CD4-positive, CD25-positive, alpha-beta regulatory T cell (primary cell): ENCODE measurements at places on chromosomes 5 and 9.

DNA sequence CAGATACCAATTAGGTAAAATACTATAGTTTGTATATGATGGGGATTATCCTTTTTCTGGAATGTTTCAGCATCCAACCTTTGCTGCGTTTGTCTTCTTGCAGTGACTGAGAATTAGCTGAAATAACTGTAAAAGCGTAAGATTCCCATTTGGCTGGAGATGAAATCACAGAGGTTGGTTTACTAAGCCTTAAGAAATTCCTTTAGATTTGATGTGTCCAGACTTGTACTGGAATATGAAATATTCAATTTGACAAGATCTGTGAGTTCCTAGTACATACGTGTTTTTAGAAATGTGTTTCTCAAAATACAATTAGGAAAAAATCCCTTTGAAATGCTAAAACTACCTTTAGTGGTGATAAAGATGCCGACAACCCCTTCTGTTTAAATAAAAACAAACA, 286.0 kb upstream of the DMRT1 start:
- no peak for DNase-seq

DNA sequence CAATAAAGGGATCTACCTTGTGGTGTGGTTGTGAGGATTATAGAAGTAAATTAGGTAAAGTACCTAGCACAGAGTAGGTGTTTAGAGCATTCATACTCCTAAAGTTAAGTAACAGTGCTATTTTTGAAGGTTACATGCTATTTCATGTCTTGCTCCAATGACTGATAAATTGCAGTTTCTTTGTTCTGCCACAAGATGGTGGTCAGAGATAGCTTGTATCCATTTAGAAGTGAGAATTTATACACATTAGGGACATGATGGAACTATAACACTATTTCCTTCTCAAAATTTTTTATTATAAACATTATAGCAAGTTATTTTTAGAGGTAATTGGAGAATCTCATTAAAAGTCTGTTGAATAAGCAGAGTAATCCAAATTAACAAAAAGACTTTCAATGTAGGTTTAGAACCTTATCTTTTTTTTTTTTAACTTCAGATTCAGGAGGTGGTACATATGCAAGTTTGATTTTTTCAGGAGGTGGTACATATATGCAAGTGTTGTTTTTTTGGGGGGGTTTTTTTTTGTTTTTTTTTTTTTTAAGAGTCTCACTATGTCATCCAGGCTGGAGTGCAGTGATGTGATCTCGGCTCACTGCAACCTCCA, 17.1 kb downstream of the MTREX start:
- DNase-seq: no peak

DNA sequence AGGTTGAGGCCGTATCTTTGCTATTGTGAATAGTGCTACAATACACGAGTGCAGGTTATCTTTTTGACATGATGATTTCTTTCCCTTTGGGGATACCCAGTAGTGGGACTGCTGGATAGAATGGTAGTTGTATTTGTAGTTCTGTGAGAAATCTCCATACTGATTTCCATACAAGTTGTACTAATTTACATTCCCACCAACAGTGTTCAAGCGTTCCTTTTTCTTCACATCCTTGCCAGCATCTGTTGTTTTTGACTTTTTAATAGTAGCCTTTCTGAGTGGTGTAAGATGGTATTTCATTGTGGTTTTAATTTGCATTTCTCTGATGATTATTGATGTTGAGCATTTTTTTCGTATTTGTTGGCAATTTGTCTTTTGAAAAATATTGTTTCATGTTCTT, 41.4 kb downstream of the CNOT6 start:
- DNase-seq: no peak

DNA sequence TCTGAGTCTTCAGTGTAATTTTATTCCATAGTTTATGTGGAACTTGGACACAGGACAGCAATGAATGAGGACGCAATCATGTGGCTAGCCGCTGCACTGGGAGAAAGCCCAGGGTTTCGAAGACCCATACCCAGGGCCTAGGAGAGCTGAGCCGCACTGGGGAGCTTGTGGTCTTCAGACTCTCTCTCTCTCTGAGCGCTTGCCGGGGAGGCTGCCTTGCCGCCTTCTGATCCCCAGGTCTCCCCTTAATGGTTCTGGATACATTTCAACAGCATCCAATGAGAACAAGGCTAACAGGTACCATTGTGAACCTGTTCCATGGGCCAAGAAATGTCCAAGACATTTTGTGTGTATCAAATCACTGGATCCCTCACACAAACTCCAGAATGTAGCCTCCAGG, 383.4 kb downstream of the ICE1 start:
- DNase-seq: no peak

- no peak for DNase-seq
Observed at GRCh38 chr5:141360685-141361084, 891 bp downstream of the PCDHGB2 start.

DNA sequence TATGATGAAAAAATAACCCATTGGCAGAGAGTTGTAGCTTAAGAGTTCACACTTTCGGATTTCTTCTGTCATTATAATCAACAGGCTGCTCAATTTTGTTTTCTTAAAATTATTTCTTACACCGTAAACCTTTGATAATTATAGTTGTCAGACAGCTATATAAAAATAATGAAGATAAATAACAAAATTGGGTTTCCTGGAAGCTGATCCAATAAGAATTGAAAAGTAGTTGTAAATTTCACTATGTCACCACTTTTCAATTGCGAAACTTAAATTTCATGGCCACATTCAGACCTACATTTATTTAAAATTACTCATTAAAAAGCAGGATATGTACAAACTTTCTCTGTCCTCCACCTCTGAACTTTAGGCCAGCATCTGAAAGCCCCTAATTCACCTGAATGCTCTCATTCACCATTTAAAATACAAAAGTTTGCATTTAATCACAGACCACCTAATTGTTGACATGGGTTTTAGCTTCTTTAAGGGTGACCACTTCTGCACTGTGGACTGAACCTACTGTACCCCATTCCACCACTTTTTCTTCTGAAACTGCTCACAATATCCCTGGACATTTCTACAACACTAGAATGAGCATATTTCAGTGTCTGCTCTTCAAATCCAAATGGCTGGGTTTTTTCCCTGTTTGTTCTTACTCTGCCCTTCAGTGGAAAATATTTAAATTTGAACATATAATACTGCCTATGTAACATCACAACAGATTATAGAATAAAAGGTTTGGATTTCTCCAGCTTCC, 680 bp downstream of the SELENOP start:
- DNase-seq: no peak

- no peak for DNase-seq
Observed at GRCh38 chr5:157520911-157521703, 54.5 kb downstream of the ADAM19 start.

GRCh38 chr5:81524015-81524414, 130.1 kb upstream of the ACOT12 start:
- DNase-seq: no peak

- DNase-seq: no peak
Observed at GRCh38 chr5:32836176-32836575, 125.1 kb downstream of the NPR3 start.

DNA sequence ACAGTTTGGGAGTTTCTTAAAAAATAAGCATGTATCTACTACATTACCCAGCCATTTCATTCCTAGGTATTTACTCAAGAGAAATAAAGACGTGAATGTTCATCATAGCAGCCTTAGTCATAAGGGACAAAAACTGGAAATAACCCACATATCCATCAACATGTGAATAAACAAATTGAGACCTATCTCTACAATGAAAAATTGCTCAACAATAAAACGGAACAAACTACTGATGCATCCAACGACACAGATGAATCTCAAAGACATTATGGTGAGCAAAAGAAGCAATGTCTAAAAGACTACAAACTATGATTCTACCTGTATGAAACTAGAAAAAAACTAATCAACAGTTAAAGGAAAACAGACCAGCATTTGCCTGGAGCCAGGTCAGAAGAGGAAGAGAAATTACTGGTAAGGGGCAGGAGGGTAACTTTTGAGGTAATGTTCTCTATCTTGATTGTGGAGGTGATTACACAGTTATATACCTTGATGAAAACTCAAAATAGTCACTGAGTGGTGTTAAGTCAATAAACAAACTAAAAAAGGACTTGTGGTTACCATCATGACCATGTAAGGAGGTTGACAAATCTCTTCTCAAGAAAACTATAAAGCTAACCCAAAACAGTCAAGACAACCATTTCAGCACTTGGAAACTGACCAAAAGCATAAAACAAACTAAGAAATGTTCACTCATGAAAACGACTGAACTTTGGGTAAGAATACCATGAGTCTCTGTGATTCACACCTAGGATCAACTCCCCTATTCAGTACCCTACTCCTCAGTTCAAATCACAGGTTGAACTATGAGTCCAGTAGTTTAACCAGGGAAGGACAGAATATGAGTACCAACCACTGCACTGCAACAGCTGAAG, 10.4 kb downstream of the UIMC1 start:
- DNase-seq: no peak

GRCh38 chr9:117072216-117072615, 342.6 kb downstream of the ASTN2 start:
- DNase-seq: no peak

DNA sequence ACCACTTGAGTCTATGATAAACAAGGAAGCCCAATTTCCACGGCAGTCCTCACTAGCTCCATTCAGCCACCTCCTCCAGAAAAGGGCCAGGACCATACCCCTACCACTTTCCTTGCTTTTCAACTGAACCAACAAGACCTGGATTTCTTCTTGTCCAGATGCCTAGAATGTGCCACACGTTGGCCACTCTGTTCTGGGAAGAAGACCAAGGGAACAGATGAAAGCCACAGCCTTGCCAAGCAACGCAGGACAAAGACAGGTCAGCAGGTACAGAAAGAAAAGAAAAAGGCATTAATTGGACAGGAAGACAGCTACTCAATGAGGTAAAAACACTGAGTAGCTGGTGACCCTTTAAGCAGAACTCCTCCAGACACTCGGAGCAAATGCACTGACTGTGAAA, 2.2 kb downstream of the CCNJL start:
- no peak for DNase-seq

DNA sequence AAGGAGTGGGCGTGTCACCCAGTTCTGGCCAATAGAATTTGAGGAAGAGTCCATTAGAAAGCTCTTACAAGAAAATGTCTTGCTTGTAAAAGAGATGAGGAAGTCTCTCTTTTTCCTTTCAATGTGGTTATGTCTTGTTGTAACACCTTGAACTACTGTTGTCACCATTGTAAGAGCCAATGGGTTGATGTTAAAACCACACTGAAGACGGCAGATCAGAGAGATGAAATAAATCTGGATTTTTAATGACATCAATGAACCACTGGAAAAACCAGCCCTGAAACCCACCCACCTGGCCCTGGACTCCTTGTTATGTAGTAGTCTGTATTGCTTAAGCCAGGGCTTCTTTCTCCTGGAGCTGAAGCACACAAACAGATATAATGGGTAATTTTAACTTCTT, 83.8 kb upstream of the ERCC6L2 start:
- DNase-seq: no peak

DNA sequence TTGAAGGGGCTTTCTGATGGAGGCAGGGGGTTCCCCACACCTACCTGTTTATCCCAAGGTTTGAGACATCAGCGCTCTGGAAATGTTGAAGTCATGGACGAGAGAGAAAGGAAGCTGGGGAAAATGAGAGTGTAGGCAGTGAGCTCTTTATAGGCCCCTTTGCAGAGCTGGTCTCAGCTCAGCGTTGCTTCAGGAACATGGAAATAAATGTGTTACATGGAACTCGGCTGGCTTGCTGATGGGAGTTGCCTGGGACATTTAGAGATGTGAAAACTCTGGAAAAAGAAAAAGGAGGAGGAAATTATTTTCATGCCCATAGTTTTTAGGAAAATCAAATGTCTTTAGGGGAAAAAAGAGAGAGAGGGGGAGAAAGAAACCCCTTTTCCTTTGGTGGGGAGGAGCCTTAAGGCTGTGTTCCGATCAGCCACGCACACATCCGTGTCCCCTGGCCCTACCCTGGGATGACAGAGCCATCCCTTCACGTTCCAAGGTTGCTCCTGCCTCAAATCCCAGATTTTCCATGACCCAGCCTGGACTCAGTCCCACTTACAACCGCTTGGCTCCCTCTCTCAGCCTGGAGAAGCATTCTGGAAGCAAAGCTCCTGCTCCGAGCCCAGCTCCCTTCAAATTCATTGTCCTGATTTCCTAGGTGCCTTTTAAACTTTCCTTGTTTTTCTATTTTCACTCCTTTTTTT, 78.3 kb downstream of the COL27A1 start:
- no peak for DNase-seq

DNA sequence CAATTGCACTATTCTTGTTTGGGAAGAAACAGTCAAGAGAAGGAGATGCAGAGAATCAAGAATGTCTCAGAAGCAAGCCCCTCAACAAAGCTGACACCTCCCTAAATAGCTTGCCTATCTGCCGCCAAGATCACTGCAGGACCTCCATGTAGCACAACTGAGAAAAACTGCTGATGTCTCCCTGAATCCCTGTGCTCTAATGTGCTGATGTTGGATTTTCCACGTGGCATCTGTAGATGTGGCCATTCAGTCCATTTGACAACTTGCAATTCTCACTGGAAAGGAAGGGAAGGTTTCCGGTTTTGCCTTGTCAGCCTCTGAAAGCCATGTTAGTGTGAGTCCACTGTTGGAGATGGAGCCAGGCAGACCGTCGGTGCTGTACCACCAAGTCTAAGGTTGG, 374.0 kb downstream of the DIRAS2 start:
- no peak for DNase-seq
